Activated CD8-positive, alpha-beta memory T cell treated with anti-CD3 and anti-CD28 coated beads, Interleukin-2, amount 50 U/mL, for 4 hours (primary cell): ENCODE measurements at places on chromosomes 5 and 9.

- no peak for DNase-seq
Observed at GRCh38 chr9:111728143-111728542, 66.6 kb downstream of the SHOC1 start.

DNA sequence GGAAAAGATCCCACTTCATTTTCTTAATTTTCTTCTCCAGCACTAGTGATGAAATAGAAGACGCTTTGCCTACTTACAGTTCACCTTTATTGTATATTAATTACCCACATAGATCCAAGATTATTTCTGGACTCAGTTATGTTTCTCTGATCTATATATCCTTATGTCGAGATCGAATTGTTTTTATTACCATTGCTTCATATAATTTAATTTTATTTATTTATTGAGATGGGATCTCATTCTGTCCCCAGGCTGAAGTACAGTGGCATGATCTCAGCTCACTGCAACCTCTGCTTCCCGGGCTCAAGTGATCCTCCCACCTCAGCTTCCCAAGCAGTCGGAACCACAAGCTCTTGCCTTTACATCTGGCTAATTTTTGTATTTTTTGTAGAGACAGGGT is 121.3 kb downstream of the UGCG start:
- no peak for DNase-seq

GRCh38 chr9:83167126-83167525 is 104.2 kb upstream of the RASEF start:
- DNase-seq = no peak

- DNase-seq = peak; percentile 23
Observed at GRCh38 chr5:79236970-79237739, 1.2 kb downstream of the JMY start.

GRCh38 chr5:54001976-54002775 is 308.2 kb downstream of the ARL15 start:
- no peak for DNase-seq

DNA sequence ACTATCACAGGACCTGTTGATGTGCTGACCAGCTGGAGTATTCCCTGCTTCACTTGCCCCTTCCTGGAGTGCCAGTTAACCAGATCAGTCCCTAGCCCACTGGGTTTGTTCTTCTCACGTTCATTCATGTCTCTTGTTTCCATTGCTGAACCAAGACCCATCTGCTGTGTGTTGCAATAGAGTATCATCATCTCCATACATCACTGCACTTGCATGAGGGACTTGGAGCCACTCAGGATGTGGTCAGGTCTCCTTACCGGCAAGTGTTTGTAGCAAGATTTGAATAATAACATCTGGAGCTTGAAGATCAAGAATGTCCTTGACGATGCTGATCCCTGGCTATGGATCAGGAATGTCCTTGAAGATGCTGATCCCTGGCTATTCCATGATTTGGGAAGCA is 358.6 kb downstream of the IRX1 start:
- no peak for DNase-seq

- no peak for DNase-seq
Observed at GRCh38 chr5:86546044-86546443, 71.7 kb upstream of the COX7C start.

DNA sequence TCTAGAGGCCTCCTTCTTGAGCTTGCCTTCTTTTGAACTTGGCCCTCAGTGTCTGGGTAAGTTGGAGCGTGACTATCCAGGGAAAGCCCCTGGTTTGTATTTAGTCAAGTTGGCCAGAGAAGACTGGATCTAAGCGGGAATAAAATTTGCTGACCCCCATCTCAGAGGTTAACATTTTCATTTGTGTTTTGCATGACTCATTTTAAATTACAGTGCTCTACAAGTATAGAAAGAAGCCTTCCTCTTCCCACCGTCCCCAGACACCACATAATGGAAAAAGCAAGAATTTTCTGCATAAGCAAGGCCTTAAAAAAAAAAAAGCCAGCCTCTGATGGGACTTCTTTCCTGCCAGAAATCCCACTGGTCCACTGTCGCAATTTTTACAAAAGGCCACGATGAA is 27.2 kb downstream of the PIK3R1 start:
- DNase-seq = no peak

- DNase-seq = no peak
Observed at GRCh38 chr9:112422417-112423148, 42.7 kb downstream of the HSDL2 start.

GRCh38 chr5:135991429-135991828 is 36.6 kb upstream of the LECT2 start:
- no peak for DNase-seq

GRCh38 chr9:29751226-29751625 is 2177.9 kb upstream of the C9orf72 start:
- DNase-seq = no peak

GRCh38 chr9:108933231-108933717 is 650 bp downstream of the ELP1 start:
- DNase-seq = no peak

DNA sequence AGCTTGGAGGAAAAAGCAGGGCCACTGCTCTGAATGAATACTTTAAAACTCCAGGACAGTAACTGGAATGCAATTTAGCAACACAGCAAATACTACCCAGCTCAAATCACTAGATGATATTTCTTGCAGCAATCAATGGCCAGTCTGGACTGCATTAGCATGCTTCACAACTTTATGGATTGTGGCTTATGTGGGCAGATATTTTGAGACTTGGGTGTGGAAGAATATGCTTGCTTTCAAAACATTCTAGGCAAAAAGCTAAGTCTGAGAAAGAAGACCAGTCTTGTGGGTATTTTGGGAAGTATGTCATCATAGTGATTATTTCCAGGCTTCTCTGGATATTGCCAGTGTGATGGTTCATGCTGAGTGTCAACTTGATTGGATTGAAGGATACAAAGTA is 3.1 kb downstream of the RANBP3L start:
- DNase-seq = no peak

- DNase-seq = no peak
Observed at GRCh38 chr9:133246991-133247390, 28.0 kb downstream of the ABO start.

- DNase-seq = no peak
Observed at GRCh38 chr9:122444041-122444733, 33.5 kb downstream of the OR1J1 start.

GRCh38 chr5:140242890-140243585 is 59.9 kb downstream of the PFDN1 start:
- DNase-seq = no peak

DNA sequence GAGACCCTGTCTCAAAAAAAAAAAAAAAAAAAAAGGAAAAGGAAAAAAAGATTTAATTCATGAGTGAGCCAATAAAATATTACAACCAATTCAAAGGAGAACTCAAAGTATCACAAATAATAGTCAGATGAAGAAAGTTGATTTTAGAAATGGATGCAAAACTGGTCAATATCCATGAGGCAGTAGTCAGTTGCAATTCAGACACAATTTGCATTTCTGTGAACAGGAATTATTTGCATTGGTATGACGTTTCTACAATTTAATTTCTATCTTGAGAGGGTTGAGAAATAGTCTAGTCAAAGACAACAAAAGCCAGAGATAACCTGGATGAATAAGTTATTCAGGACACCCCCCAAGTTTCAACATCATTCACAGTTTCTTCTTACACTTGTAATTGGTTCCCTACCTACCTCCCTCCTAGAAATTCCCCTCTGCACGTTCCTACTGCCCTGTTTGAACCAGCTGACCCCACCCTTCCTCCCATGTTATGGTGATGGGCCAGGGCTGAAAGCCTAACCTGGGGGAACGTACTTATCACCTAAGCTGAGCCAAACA is 28.6 kb upstream of the CDKN2AIPNL start:
- no peak for DNase-seq

DNA sequence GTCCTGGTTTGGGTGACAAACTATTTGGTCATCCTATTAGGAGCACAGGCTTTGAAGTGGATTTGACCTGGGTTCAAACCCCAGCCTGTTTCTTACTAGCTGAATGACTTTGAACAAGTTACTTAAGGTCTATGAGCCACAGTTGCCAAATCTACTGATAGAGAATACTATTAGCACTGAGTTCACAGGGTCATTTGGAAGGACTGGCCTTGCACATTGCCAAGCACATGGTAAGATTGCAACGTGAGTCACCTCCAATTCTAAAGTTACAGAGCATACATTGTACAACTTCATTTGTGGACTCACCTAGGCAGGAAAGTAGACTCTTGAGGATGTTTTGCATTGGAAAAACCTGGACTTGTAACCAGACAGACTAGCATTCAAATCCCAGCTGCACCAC is 38.9 kb downstream of the MFAP3 start:
- no peak for DNase-seq

DNA sequence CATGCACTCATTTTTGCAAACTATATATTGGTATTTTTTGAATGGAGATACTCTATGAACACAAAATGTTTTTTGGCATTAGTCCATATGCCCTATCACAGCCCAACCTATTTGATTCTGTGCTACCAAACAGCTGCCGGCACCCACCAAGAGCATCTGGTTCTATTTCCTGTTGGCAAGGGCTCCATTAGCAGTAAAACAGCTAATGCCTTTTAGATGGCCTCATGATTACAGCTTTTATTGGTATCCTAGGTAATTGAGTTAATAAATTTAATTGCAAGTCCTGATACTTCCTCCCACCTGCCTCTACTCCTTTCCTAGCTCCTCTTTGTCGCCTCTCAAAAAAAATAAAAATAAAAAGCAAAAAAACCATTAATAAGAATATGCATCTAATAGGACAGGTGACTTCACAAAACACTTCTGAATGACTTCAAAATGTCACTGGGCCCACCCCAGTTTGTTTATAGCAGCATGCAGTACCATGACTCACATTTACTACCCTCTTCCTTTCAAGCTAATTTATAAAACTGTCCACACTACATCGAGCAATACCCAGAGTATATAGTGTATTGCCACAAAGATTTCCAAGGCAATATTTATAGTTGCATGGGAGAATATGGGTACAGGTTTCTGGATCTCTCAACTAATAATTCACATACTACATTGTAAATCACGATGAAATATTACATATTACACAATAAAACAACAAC is 620.4 kb downstream of the SLCO4C1 start:
- no peak for DNase-seq

- no peak for DNase-seq
Observed at GRCh38 chr5:136016945-136017530, 11.8 kb upstream of the TGFBI start.

- DNase-seq = no peak
Observed at GRCh38 chr5:88676637-88677375, 206.2 kb downstream of the MEF2C start.

DNA sequence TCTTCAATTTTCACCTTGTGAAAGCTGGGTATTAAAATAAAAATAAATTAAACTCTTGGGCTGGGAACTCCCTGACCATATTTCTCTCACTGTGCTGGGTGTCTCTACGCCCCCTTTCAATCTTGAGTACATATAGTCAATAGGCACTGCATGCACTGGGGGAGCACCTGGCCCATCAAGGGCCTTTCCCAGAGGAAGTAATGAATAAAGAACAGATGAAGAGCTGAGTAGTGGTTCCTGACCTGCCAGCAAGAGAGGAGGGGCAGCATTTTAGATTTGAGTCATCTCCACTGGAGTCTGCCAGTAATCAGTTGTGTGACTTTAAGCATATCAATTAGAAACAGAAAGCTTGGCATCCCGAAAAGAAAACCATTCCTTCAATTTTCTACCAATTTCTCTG is 6.2 kb downstream of the MAPKAP1 start:
- no peak for DNase-seq

DNA sequence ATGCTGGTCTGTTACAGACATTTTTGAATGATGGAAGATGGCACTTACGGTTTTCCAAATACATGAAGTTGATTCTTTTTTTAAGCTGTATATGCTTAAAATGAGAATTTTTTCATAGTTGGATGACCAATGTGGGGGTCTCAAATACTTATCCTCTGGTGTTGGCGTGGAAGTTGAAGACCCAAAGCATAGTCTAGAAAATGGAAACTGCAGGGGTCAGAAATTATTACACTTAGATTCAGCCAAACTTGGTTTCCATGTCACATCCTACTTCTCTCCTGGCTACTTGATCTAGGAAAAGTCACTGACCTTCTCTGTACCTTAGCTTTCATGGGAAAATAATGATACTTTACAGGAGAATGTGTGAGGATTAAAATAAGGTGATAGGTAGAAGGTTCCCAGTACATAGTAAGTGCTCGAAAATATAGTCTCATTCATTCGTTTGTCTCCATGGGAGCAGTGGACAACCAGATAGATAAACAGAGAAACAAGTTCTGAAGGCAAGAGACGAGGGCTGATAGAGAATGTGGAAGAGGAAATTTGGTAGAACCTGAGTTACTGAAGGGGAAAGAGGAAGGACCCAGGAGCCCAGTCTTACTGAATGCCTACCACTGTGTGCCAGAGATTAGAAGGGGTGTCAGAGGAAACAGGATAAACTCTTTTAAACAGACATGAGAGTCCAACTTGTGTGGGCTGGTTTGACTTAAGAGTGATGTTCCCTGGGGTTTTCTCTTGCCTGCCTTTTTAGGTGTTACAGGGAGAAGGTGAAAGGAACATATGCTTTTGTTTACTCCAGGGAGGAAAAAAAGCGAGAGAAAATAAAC is 560.3 kb upstream of the KLF4 start:
- no peak for DNase-seq

- DNase-seq = no peak
Observed at GRCh38 chr5:23864786-23865185, 357.4 kb downstream of the PRDM9 start.

DNA sequence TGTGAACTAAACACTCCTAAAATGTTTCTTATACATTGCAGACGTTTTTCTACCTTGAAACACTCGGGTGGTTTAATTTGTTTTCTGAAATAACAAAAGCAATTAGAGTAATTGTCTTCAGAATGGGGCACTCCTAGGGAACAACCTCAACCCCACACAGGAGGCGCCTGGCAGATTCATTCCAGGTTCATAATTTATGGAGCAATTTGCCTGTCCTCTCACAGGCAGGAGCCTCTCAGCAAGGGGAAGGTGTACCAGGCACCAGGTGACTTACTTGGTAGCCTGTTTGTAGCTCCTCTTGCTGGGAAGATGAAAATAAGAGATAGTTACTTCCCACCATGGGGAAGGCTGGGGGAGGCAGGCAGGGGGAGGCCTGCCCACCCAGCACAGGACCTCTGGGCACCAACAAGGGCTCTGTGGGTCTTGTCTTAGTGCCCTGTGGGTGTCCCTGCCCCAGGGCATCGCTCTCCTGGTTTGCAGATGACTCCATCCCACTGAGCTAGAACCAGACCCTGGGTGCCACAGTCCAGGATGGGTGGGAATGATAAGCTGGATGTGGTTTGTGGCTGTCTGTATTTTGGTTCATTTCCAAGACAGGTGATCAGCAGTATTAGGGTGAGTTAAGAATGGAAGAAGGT is 144.4 kb downstream of the FSTL4 start:
- DNase-seq = no peak

DNA sequence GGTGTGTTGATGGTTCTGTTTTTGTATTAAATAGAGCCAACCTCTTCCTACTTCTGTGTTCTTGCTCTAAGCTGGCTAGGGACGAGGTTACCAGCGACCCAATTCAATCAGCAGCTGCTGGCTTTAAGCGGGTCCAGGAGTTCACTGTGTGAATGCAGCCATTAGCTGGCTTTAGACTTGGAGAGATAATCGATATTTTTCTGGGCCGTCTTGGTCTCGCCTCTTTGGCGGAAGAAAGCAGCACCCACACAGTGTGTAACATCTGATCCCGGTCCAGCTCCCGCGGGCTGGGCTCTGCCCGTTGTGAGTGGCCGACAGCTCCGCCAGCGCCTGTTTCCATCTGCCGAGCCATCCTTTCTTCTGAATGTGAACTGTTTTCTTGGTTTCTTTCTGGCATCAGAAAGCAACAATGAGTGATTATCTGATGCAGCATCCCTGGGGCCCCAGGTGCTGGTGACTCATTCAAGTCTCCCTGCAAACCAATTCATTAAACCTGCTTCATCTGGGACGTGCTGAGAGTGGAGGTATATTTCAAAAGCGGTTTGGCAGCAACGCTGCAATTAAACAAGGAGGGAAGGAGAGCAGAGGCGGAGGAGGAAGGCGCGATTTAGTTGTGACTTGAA is 90.8 kb upstream of the IRX4 start:
- no peak for DNase-seq
